Upper lobe of left lung (tissue), 6 donors: ENCODE measurements at places on chromosomes 7 and 10.

- DNase-seq: no peak
These were observed 8.5 kb upstream of the CHCHD1 start for GRCh38 chr10:73773152-73773879.

- DNase-seq: peak; percentile 54
These were observed 614 bp upstream of the IFIT2 start for GRCh38 chr10:89301232-89301631.

DNA sequence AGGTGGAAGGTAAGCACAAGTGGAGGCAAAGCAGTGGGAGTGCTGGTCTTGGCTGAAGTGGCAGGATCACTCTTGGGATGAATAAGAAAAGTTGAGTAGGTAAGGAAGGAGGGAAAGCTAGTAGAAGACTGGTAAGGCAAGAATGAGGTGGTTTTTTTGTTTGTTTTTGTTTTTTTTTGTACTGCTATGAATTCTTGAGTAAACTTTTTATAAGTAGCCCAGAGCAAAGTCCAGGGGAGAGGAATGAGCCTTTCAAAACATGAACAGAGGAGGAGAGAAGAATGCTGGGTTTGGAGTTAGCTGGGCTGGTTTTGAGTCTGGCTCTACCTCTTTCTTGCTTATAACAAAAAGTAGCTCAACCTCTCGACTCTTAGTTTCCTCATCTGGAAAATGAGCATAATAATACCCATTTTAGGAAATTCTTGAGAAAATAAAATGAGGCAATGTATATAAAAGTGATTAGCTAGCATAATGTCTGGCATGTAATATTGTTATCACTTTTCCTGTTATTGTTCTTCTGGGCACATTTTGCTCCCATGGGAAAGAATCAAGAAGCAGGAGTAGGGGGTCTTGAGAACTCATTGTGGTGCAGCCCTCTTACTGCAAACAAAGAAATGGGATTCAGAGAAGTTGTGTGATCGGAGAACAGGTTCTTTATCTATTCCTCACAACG is 24.1 kb upstream of the LRRC17 start:
- no peak for DNase-seq

- DNase-seq: no peak
These were observed 41.0 kb upstream of the CDK6 start for GRCh38 chr7:92877367-92877766.
